ENCODE measurements at places on chromosomes 3 and 15.

DNA sequence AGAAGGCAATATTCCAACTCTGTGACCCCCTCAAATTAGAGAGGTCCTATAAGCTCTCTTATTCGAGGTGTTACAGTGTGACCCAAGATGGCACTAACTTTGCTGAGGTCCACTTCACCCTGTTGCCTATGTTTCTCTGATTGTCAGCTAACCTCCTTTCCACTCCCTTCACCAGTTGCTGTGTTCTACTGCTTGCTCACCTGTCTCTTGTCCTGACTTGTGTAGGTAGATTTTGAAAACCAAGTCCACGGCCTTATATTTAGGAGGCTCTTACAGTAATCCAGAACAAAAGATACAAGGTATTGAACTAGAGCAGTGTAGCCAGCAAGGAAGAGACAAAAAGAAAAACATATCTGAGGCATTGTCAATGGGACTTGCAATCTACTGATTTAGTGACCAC is 20.1 kb upstream of the GSK3B start:
- DNase-seq: no peak

DNA sequence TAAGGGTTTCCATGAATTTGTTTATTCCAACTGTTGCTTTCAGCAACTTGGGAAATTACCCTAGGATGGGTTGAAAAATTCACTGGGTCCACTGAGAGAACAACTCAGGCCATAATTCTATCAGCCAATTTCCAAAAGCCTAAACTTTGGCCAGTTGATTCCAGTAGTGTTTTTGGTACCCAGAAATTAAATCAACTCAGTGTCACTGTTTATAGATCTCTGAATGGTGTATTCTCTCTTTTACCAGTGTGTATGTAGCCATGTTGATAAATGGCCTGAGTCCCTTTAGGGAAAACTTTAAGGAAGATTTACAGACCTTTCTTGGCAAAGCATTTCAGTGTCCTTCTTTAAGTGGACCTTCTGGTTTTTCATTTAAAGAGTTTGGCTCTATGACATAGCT is 636.4 kb downstream of the OTOL1 start:
- DNase-seq: no peak

- no peak for DNase-seq
These were observed 43.1 kb upstream of the SRGAP3 start for GRCh38 chr3:9292516-9292915.

- DNase-seq: no peak
These were observed 310.6 kb downstream of the PDCD6IP start for GRCh38 chr3:34109021-34109420.

Data from HEK293T (cell line).